ENCODE measurements at places on chromosomes 3 and 15. TPM values are rescaled to one million over a fixed set of nuclear protein-coding genes. Genes with fewer than 3 reads are reported as not detected.

GRCh38 chr3:123568875-123569274 lies 16.0 kb downstream of the HACD2 start:
- no peak for DNase-seq

- no peak for DNase-seq
Observed at GRCh38 chr15:28185148-28185895, 86.2 kb upstream of the OCA2 start.

GRCh38 chr3:138331143-138331894 lies 1.7 kb upstream of the NME9 start:
- no peak for DNase-seq

- no peak for DNase-seq
Observed at GRCh38 chr15:68419301-68420175, 12.4 kb downstream of the ITGA11 start.

GRCh38 chr3:51163051-51163450 lies 222.0 kb upstream of the MANF start:
- DNase-seq: no peak

- DNase-seq: no peak
Observed at GRCh38 chr3:129404610-129405009, 23.8 kb downstream of the EFCAB12 start.

- DNase-seq: no peak
Observed at GRCh38 chr3:68664276-68664675, 268.1 kb downstream of the TAFA4 start.

- DNase-seq: no peak
Observed at GRCh38 chr15:52787123-52787503, 3.0 kb downstream of the ONECUT1 start.

GRCh38 chr3:149969940-149970715 lies 567 bp downstream of the PFN2 start:
- peak; percentile 89 for DNase-seq

- no peak for DNase-seq
Observed at GRCh38 chr15:30038667-30039523, 43.9 kb upstream of the GOLGA8J start.

DNA sequence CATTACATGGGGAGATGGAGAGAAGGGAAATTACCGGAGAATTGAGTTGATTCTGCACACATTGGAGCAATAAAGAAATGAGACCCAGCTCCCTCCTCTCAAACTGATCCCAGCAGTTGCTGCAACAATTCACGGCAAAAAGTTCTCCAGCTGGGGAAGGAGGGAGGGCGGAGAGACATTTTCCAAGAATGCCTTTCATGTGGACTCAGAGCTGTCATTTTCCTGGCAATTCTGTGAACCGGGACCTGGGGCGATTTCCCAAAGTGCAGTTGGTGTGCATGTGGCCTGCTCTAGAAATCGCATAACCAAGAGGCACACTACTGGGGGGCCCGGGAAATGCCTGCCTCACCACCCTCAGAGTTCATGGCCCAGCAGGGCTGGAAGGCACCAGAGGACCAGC lies 48.7 kb upstream of the IREB2 start:
- no peak for DNase-seq

DNA sequence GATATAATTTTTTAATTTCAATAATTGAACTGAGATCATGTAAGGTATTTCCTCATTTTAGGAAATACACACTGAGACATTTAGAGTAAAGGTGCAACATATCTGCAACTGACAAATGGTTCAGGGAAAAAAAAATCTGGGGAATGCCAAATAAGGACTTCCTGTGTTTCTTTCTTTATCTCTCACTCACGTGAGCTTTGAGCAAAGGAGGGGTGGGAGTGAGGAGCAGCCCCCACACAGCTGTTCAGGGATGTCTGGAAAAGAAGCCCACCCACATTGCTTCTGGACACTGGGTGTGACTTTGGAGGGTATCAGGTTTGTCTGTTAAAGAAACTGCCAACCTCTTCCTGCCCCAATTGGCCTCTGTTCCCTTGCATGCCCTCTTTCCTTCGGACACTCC lies 5.6 kb upstream of the TP63 start:
- no peak for DNase-seq

GRCh38 chr3:123503203-123503602 lies 54.3 kb upstream of the ADCY5 start:
- no peak for DNase-seq

DNA sequence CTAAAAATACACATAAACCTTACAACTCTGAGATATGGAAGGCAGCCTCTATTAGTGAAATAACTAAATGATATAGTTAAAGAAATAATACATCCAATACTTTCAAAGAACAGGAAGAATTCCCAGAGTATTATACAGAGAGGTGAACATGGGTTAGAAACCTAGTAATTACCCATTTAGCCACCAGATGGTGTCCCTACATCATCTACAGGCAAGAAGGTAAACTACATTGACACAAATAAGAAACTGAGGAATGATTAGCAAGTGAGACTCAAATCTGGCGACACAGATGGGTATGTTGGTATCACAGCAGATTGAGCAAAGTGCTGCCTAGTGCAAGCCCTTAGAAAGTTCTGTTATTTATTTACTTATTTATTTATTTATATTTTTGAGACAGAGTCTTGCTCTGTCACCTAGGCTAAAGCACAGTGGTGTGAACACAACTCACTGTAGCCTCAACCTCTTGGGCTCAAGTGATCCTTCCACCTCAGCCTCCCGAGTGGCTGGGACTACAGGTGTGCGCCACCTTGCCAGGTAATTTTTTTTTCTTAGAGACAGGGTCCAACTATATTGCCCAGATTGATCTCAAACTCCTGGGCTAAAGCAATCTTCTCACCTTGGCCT lies 28.2 kb downstream of the NEK4 start:
- DNase-seq: no peak

GRCh38 chr3:24773798-24774197 lies 279.1 kb upstream of the THRB start:
- peak; percentile 9 for DNase-seq

DNA sequence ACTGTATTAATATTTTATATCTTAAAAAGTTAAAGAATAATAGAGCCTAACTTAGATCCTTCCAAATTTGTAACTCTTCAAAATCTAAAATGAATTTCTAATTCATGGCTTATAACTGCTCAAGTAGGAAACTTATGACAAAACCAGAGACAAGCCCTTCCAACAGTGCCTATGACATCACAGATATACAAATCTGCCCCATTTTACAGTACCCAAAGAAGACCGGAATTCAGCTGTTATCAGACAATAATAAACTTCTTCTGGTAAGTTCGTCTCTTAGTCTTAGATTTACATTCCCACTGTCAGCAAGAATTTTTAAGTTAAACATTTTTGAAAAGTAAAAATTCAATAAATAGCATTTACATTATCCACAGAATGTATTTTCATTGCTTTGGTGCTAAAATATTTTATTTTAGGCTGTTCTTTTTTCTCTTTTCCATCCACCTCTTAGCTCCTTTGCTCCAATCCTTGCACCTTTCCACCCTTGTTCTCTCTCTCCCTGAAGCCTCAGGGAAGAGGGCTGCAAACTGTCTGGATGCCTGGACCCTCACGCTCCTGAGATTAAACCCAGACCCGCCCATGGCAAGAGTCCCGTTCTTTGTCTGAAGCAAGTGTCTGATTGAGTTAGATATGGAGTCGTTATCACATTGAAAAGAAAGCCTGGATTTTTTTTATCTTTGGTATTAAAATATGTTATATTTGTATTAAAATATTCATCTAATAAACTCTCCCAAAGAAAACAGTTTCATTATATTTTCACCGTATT lies 312.7 kb downstream of the ZBTB20 start:
- no peak for DNase-seq

DNA sequence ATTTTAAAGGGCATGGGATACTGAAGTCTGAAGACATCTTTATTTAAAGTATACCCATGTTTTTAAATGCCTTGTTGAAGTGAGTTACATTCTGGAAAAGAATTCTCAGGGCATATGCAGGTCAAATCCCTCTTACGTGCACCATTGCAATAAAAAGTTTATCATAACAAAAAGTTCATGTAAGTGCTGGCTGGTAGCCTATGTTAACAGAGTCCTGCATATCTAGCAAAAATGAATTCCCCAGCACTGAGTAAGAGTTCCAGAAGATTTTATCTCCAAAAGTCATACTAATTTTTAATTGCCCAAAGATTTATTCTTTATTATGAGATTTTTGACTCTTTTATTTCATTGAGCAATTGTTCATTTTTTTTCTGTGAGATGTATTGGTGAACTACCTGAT lies 104.7 kb upstream of the ROBO1 start:
- DNase-seq: no peak

DNA sequence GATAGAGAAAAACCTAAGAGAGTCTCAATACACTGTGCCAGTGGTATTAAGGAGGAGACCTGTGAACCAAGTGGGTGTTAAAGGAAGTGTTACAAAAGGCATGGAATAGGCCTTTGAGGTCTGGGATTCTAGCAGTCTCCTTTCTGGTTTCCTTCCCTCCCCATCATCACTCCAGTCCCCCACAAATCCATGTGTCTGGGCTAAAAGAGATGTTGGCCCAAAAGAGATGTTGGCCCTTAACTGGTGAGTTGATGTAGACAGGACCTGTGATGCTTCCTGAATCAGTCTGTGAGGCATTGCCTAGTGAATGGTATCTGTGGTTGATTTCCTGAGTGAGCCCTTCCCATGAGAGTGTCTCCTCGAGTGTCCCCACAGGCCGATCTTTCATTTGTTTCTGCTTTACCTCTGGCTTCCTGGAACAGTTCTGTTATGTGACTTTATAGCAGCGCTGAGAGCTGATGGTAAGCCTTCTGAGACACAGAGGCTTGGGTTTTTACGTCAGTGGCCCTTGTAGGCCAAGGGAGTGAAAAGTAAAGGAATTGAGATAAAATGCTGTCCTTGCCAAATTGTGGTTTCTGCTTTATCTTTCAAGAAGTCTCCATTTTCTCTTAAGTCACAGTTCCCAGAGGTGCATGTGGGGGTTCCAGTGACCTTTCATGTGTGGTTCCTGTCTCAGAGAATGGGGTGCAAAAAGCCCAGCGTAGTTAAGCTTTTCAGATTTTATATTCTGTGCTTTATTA lies 87.8 kb downstream of the KLHL25 start:
- DNase-seq: peak; percentile 63

DNA sequence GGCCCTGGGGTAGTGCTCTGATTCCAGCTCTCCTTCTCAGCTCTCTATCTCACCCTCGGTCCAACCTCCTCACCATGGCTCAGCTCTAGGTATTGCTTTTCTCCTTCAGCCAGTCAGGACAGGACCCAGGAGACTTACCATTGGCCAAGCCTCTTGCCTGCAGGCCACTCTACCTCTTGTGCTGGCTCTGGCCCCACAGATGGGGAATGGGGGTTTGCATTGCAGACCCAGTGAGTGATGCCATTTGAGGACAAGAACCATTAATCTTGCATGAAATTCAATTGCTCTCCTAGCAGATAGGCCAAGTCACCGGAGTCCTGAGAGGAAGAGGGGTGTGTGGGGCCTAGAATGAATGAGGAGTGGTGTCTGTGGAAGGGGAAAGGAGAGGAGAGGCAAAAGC lies 6.1 kb upstream of the RPP25 start:
- no peak for DNase-seq

DNA sequence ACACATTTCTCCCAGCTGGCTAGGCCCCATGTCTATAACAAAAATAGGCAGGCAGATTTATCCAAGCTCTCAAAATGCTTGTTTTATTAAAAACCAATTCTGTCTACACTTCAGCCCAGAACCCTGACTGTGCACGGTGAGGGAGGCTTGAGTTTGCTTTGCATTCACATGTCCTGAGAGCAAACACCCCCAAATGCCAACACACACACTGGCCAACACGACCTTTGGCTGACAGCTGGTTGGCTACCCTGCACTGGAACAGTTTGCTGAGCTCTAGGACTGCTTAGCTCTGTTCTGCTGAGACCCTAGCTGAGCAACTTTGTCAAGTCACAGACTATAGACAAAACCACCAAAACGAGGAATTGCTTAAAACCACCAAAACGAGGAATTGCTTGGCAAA lies 3.6 kb downstream of the STIMATE start:
- no peak for DNase-seq

GRCh38 chr3:56742887-56743286 lies 58.9 kb downstream of the ARHGEF3 start:
- DNase-seq: no peak

DNA sequence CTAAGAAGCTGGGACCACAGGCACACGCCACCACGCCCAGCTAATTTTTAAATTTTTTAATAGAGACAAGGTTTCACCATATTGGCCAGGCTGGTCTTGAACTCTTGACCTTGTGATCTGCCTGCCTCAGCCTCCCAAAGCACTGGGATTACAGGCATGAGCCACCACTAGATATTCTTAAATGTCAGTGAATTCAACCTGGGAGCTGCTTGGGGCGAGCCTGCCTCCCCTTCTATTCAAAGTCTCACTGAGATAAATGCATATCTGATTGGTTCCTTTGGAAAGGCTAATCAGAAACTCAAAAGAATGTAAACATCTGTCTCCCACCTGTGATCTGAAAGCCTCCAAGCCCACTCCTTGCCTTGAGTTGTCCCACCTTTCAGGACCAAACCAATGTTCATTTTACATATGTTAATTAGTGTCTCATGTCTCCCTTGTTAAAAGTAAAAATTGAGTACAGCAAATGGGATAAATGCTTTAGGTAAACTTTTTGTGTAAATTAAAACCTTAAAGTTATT lies 15.0 kb downstream of the CYP11A1 start:
- DNase-seq: no peak

- DNase-seq: no peak
Observed at GRCh38 chr3:124791639-124792151, 61.4 kb downstream of the UMPS start.

GRCh38 chr15:80060356-80061006 lies 1.0 kb downstream of the ZFAND6 start:
- peak; percentile 56 for DNase-seq

DNA sequence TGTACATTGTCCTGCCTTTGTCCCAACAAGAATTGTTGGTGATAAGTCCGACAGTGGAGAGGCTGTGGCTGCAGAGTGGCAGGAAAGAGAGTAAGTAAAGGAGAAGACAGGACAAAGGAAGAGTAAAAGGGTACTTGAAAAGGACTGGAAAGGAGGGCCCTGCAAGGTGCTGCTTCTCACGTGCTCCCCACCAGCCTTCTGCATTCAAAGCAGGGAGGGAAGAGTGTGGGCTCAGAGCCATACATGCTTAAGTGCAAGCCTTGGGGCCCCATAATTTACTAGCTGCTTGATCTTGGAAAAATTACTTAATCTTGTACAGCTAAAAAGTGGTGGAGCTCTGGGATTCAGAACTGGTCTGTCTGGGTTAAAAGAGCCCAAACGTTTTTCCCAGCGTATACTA lies 29.9 kb downstream of the MME start:
- no peak for DNase-seq

Gene CSK
- total RNA-seq: 260 TPM

Gene CFAP20DC
- total RNA-seq: 1.4 TPM

Gene AHSG
- not detected for total RNA-seq

Gene CCR1
- 0.67 TPM for total RNA-seq

Gene RBP2
- total RNA-seq: not detected

Gene DUOXA2
- not detected for total RNA-seq

Gene CPNE9
- total RNA-seq: not detected

Gene CTXN2
- not detected for total RNA-seq

Measured in activated CD8-positive, alpha-beta T cell treated with anti-CD3 and anti-CD28 coated beads for 36 hours (primary cell).